ENCODE measurements at places on chromosomes 5 and 9. TPM values are rescaled to one million over a fixed set of nuclear protein-coding genes. Genes with fewer than 3 reads are reported as not detected.
A peak's percentile ranks its signal among the peaks of the same experiment; 100 is the strongest.

DNA sequence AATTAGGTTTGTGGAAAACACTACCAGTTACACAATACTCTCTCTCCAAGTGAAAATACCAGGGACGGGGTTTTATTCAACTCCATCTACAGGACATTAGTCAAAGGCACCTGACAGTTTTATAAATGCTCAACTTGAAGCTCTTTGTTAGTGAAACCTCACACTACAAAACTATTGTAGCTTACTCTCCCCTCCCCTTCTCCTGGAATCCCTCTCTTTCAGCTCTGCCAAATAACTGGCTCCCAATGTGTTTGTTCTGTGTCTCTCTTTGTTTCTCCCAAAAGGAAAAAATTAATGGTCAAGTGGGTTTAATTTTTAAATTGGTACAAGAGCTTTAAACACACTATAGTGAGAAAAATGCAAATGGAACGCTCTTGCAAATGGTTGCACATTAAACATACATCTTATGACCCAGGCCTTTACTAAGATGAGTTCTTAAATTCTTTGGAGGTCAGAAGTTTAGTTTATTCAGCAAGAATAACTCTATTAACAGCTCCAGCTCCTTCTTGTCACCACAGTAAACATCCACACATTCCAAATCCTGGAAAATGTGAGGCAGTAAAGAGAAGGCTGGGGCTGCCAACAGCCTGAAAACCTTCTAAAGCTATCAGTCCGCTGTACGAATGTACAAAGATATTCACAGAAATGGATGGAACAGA is 48.4 kb downstream of the ZNF608 start:
- DNase-seq: no peak

- DNase-seq: no peak
These were observed 538.5 kb upstream of the DMAC1 start for GRCh38 chr9:8337834-8338766.

GRCh38 chr5:125310749-125311148 is 564.3 kb upstream of the ZNF608 start:
- no peak for DNase-seq

- no peak for DNase-seq
These were observed 46.4 kb upstream of the SLC44A1 start for GRCh38 chr9:105198023-105198422.

- peak; percentile 46 for DNase-seq
These were observed 9.9 kb downstream of the SLC6A3 start for GRCh38 chr5:1435369-1435768.

Gene SLC6A3
- total RNA-seq: not detected

- no peak for DNase-seq
These were observed 67.3 kb downstream of the PSMB7 start for GRCh38 chr9:124347968-124348358.

- no peak for DNase-seq
These were observed 727.2 kb upstream of the WWC1 start for GRCh38 chr5:167564275-167564674.

DNA sequence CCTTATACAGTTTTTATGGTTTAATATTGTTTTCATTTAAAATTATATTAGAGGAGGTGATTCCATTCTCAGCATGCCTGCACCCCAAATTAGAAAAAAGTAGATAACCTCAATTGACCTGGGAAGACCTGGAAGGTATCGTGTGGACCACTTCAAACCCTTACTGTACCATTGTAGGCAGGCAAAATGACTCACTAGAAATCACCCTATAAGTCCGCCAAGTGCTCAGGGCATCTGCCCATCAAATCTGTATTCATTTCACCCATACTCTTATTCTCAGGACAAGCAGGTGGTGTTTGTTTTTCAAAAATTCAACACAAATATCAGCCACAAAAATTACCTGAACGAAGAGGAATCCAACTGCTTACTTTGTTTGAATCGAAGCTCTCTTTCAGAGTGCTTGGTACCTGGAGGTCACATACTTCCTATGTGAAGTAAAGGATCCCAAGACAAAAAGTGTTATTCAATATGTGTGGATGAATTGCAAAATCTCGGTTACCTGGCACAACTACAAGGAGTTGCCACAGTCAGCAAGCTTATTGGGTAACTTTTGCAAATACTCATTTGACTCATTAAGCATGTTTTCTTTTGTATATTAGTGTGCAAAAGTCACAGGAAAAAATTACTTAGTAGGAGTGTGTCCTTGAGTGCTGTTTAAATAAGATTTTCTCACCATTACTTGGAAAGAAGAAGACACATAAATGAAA is 216.2 kb downstream of the ENC1 start:
- DNase-seq: no peak

Gene ORM2
- total RNA-seq: not detected

Gene PPP2R2B
- total RNA-seq: 4.3 TPM

Gene PCDHGB5
- 12.3 TPM for total RNA-seq

GRCh38 chr5:155878991-155879575 is 447.9 kb upstream of the SGCD start:
- no peak for DNase-seq

Gene BAAT
- total RNA-seq: not detected

Gene PCDHB3
- total RNA-seq: 1.6 TPM

- DNase-seq: no peak
These were observed 17.9 kb upstream of the ZSWIM6 start for GRCh38 chr5:61313960-61314681.

Gene LCN9
- not detected for total RNA-seq

DNA sequence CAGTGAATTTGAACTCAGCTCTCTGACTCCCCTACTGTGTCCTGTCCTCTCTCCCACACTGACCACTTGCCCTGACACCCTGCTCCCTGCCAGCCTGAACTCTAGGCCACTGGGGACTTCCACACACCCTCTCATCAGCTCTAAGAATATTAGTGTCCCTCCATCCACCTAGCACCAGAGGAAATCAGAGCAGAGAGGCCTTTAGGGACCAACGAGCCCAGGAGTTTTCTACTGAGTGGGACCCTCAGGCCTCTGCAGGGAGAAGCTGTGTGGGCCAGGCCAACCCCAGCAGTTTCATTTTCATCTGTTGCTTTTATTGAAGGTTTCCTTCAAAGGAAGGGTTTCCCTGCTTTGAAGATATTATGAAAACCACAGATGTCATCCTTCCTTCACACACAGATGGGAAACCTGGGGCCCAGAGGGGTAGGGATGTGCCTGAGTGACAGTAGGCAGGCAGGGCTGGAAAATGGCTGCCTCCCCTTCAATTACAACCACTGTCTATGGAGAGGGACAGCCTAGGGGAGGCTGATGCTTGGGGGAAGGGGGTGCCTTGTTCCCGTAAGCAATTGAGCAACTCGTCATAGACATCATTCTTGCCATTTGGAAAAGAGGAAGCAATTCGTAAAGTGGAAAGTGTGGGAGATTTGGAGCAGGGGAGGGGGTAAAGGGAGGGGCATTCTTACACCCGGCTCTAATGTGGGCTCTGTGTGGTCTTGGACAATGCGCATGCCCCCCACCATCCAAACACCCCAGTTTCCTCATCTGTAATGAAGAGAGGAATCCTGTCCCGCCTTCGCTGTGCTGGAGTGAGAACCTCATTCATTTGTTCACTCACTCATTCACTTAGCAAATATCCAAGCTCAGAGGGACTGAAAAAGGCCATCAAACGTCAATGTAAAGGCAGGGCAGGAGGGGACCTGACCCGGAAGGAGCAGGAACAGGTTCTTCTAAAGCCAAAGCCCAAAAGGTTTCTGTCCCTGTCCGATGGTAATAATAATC is 3.9 kb downstream of the GLIPR2 start:
- DNase-seq: no peak

DNA sequence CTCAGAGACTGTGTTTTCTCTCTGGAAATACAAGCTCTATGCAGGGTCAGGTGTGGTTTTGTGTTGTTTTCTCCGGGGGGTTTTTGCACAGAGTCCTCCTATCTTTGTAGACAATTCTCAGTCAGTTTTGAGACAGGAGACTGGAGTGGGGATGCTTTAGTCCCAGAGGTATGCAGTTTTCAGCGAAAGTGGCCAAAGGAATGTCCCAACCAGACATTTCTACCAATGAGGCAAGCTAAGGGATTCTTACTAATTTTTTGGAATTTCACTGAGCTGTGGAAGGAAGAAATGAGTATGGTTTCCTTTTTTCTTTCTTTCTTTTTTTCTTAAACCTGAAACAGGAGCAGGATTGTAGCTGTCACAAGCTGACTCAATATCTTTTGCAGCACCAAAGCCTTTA is 35.3 kb upstream of the PLPP1 start:
- DNase-seq: no peak
